Colonic mucosa (tissue), 4 donors: ENCODE measurements at places on chromosomes 1 and 21.

- no peak for DNase-seq
Measured at GRCh38 chr1:151565502-151566189, 25.5 kb downstream of the TUFT1 start.

DNA sequence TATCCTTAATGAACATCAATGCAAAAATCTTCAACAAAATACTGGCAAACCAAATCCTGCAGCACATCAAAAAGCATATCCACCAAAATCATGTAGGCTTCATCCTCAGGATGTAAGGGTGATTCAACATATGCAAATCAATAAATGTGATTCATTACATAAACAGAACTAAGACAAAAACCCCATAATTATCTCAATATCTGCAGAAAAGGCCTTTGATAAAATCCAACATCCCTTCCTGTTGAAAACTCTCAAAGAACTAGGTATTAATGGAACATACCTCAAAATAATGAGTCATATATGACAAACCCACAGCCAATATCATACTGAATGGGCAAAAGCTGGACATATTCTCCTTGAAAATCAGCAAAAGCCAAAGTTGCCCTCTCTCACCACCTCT lies 54.6 kb upstream of the DEPDC1 start:
- DNase-seq: no peak

DNA sequence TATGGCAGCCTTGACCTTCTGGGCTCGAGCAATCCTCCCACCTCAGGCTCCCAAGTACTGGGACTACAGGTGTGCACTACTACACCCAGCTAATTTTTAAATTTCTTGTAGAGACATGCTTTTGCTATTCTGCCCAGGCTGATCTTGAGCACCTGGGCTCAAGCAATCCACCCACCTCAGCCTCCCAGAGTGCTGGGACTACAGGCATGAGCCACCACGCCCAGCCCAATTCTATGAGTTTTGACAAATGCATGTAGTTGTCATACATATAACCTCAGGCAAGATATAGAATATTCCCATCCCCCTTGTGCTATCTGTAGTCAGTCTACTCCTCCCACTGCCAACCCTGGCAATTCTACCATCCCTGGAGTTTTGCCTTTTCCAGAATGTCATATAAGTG lies 38.7 kb upstream of the TTC22 start:
- DNase-seq: no peak

GRCh38 chr1:116540088-116540487 lies 30.7 kb downstream of the CD58 start:
- DNase-seq: no peak

DNA sequence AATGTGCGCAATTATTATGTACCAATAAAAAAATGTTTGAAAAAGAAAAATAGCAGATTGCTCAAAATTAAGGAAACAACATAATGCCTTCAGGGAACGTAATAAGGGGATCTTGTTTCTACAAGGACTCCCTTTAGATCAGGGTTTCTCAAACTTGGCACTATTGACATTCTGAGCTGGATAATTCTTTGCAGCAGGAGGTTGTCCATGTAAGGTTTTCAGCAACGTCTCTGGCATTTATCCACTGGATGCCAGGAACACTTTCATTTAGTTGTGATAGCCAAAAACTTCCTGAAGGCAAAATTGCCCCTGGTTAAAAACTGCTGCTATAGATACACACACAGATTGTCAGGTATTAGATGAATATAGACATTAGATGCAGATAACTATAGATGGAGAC lies 666.7 kb upstream of the ADAMTS5 start:
- DNase-seq: no peak

GRCh38 chr1:115194506-115194905 lies 105.2 kb upstream of the TSPAN2 start:
- DNase-seq: no peak

DNA sequence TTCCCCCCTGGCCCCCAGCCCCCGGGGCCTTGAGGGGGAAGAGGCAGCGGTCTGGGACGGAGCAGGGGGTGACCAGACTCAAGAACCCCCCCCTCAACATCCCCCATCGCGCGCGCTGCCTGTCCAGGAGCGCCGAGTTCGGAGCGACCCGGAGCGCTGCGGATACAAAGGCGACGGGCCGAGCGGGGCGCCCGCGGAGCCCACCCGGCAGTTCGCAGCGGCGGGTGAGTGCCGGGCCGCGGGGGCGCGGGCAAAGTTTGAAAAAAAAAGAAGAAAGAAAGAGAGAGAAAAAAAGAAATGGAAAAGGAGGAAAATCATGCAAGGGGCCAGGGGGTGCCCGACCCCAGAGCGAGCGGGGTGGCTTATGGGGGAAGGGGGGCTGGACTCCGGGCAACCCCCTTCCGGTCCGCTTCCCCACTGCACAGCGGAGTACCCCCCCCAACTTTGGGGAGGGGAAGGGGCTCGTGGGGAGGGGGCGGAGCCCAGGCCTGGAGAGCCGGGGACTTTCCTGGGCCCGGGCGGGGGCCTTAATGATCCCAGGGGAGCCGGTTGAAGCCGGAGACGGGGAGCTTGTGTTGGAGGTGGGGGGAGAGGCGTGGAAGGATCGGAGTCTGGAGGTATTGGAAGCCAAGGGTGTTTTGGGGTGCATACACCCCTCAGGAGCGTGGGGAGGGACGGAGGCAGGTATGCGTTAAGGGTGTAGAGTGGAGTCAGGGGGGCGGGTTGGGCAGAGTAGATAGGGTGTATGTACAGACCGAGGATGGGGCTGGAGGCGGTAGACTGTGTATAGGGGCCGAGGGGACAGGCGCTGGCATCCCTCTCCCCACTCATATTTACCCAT lies 502 bp downstream of the VANGL2 start:
- DNase-seq: peak; percentile 35

GRCh38 chr1:185551008-185551407 lies 183.2 kb upstream of the HMCN1 start:
- no peak for DNase-seq
